Activated T-helper 2 cell treated with anti-CD3 and anti-CD28 coated beads, Interferon-gamma antibody, Interleukin-2, Interleukin-4, amounts not matched to agents 10 μg/mL and 5 μg/mL and 100 μg/mL, durations not matched to agents 14 hours and 24 hours and 36 hours (primary cell): ENCODE measurements at places on chromosomes 7 and 10. TPM values are rescaled to one million over a fixed set of nuclear protein-coding genes. Genes with fewer than 3 reads are reported as not detected.

- H3K4me3 ChIP-seq: peak overlapping the region; percentile 86
- H3K27me3 ChIP-seq: no peaks in the 10 kb centered on the region
- H3K36me3 ChIP-seq: peaks cover 81% of the 10 kb centered on the region
- DNase-seq: no peak
- peaks cover 64% of the 10 kb centered on the region for H3K4me1 ChIP-seq
- peak overlapping the region; percentile 86 for H3K27ac ChIP-seq
Observed at GRCh38 chr7:130909161-130909836, 175.3 kb upstream of the KLF14 start.

- no peaks in the 10 kb centered on the region for H3K4me1 ChIP-seq
- no peak overlapping the region for H3K4me3 ChIP-seq
- no peaks in the 10 kb centered on the region for H3K36me3 ChIP-seq
- no peaks in the 10 kb centered on the region for H3K27me3 ChIP-seq
Observed at GRCh38 chr7:90931986-90932916, 332.0 kb upstream of the FZD1 start.

- H3K27ac ChIP-seq: no peak overlapping the region
- DNase-seq: no peak
- H3K4me3 ChIP-seq: no peak overlapping the region
- peaks cover 26% of the 10 kb centered on the region for H3K36me3 ChIP-seq
Observed at GRCh38 chr10:29688230-29688661, 53.5 kb upstream of the SVIL start.

GRCh38 chr10:108849688-108850087, 1073.6 kb downstream of the XPNPEP1 start:
- DNase-seq: no peak
- H3K4me1 ChIP-seq: no peaks in the 10 kb centered on the region
- no peaks in the 10 kb centered on the region for H3K36me3 ChIP-seq
- H3K27me3 ChIP-seq: no peaks in the 10 kb centered on the region

Gene ATRNL1
- 0.50 and 0.87 TPM in 2 replicates for total RNA-seq

DNA sequence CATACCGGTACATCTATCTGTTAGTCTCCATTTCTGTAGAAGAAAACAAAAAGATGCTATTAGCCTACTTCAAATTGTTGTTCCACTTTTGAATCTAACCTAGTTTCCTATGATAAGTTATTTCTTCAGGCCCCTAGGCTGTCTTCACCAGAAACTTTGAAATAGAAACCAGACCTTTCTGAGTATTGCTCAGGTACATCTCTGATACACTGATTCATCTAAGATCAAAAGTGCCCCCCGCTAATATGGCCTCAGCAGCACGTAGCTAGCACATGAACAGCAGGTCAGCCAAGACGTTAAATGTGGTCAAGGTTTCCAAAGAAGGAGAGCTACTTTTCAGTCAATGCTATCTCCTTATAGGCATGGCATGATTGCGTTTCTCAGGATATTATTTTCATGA, 23.6 kb downstream of the CTAGE6 start:
- peaks cover 43% of the 10 kb centered on the region for H3K36me3 ChIP-seq
- DNase-seq: no peak
- H3K4me1 ChIP-seq: peaks cover 9% of the 10 kb centered on the region
- H3K27ac ChIP-seq: no peak overlapping the region
- H3K27me3 ChIP-seq: no peaks in the 10 kb centered on the region

- H3K4me3 ChIP-seq: no peak overlapping the region
- no peak for DNase-seq
- no peak overlapping the region for H3K27ac ChIP-seq
- H3K4me1 ChIP-seq: no peaks in the 10 kb centered on the region
Observed at GRCh38 chr10:24349379-24350001, 140.6 kb downstream of the KIAA1217 start.

Gene OR2A42
- total RNA-seq: 0.09 TPM in 1 of 2 replicates, not detected in the other

- H3K27ac ChIP-seq: no peak within 1 kb of the TSS
- peaks cover 5% of the 10 kb centered on the region for H3K4me1 ChIP-seq
- H3K27me3 ChIP-seq: peaks cover 52% of the 10 kb centered on the region
- DNase-seq: peak; percentile 15
- H3K4me3 ChIP-seq: peak within 1 kb of the TSS; percentile 42
Observed at GRCh38 chr10:103276896-103277712, at the start of gene INA. Gene INA, plus strand, starts transcription at chr10:103277138. Its CDS starts 74 bp downstream, at chr10:103277212.

DNA sequence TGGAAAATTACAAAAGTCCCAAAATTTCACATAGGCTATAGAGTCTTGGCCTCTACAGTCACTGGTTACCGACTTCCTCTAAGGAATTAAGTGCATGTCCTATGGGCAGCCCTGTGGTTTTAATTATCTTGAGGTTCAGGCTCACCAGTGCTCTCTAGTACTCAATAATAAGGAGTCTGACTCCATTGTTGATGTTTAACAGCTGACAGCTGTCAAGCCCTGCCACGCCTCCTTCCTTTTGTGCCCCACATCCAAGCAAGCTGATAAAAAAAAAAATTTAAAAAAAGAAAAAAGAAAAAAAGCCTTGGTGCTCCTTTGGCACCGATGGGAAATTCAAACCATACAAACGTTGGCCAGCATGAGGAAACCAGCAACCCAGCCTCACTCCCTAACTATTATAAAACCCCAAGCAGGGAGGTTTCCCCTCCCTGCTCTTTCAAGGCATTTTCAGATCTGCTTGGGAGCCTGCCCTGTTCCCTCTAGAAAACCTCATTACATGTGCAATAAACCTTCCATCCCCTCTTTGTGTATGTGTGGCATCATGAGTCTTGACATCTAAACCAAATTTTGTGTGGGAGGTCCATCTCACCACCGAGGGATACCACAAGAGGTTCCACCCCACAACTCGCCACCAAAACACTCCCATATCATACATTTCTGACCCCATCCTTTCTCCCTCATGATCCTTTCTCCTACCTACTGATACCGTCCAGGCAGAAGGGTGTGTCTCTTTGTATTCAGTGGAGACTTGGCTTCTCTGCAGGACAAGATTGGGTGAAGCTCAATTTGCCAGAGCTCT, 70.9 kb upstream of the CCDC71L start:
- peak overlapping the region; percentile 44 for H3K27ac ChIP-seq
- no peak overlapping the region for H3K4me3 ChIP-seq
- H3K36me3 ChIP-seq: no peaks in the 10 kb centered on the region

GRCh38 chr10:86254081-86254480, 112.5 kb downstream of the GRID1 start:
- no peak overlapping the region for H3K4me3 ChIP-seq
- no peaks in the 10 kb centered on the region for H3K4me1 ChIP-seq
- H3K27me3 ChIP-seq: no peaks in the 10 kb centered on the region
- no peak overlapping the region for H3K27ac ChIP-seq

- no peaks in the 10 kb centered on the region for H3K4me1 ChIP-seq
- H3K27ac ChIP-seq: no peak overlapping the region
- peaks cover 2% of the 10 kb centered on the region for H3K27me3 ChIP-seq
- no peak for DNase-seq
- H3K4me3 ChIP-seq: no peak overlapping the region
- no peaks in the 10 kb centered on the region for H3K36me3 ChIP-seq
Observed at GRCh38 chr10:128776673-128777252, 650.5 kb upstream of the MKI67 start.

Gene PRPS1L1
- total RNA-seq: not detected in 2 replicates

DNA sequence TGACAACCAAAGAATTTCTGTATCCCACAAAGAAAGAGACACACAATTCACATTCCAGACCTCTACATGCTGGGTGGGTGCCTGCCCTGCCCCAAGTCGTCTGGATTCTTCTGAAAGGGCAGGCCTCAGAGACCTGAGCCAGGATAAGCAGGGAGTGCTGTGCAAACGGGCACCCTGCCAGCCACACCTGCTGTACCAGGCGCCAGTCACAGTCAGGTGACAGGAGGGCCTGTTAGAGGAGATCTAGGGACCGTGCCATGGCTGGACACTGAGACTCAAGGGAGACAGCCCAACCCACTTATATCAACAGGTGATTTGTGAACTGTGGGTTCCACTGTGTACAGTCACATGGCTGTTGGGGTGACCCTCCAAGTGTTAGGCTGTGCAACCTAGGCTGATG, 103.1 kb upstream of the AFAP1L2 start:
- peaks cover 56% of the 10 kb centered on the region for H3K4me1 ChIP-seq
- DNase-seq: no peak
- H3K27me3 ChIP-seq: no peaks in the 10 kb centered on the region
- peaks cover 60% of the 10 kb centered on the region for H3K36me3 ChIP-seq
